ENCODE measurements at places on chromosomes 12 and 14.
A peak's percentile ranks its signal among the peaks of the same experiment; 100 is the strongest.

DNA sequence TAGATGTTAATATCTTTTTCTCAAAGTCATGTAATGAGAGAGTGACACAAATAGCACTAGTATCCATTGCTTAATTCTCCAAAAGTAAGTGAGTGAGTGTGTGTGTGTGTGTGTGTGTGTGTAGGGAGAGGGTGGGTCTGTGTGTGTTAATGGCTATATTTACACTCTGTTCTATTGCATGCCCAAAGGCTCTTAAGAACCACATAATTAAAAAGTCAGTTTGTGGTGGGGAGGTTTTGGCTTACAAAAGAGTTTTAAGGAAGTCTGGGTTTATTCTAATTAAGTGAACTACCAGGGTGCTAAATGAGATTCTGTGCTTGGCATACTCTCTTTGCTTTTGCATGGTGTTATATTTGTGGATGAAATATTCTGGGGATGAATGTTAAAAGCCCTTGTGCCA lies 1897.6 kb upstream of the FLRT2 start:
- DNase-seq = no peak

- no peak for DNase-seq
Measured at GRCh38 chr12:32290411-32290810, 108.9 kb upstream of the FGD4 start.

- no peak for DNase-seq
Measured at GRCh38 chr12:54997929-54998522, 13.5 kb upstream of the TESPA1 start.

- DNase-seq = no peak
Measured at GRCh38 chr12:125208942-125209341, 143.7 kb downstream of the AACS start.

DNA sequence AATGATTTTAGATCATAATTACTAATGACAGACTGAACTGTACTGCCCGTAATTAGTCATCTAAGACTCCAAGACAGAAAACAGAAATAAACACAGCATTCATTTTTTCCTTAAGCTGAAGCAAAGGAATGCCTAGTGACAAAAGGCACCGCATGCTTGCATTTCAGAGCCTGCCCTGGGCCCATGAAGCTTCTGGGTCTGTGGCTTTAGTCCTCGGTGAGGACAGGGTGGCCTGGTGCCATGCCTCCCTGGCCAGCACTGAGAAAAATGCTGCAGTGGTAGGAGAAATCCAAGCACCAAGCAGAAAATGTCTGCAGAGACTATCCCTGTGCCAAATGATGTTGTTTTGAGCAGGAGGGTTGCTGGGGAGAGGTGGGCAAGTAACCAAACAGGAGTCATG lies 171.6 kb downstream of the CALM1 start:
- DNase-seq = no peak

- DNase-seq = no peak
Measured at GRCh38 chr12:130011611-130012385, 108.0 kb upstream of the TMEM132D start.

- DNase-seq = no peak
Measured at GRCh38 chr14:90582166-90582565, 185.3 kb downstream of the CALM1 start.

- no peak for DNase-seq
Measured at GRCh38 chr12:104057771-104058197, 6.5 kb upstream of the HCFC2 start.

DNA sequence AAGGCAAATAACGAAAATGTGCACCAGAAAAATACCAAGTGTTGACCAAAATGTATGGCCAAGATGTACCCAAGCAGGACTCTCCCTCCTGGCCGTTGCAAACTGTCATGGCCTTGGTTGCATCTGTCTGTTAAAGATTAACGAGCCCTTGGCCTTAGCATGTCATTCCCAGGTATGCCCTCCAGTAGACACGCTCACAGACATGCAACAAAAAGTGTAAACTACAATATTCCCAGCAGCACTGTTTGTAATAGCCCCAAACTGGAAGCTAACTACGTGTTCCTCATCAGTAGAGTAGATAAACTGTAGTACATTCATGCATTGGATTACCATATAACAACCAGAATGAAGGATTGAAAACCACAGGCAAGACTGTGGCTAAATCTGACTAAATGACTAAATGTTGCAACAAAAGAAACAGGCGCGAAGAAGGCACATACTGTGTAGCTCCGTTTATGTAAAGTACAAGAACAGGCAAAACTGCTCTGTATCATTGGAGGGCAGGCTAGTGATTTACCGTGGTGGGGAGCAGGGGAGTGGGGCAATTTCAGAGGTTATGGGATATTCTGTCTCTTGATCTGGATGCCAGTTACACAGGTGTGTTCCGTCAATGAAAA lies 232.8 kb upstream of the DIO3 start:
- DNase-seq = no peak

- DNase-seq = no peak
Measured at GRCh38 chr12:132415327-132416120, 74.4 kb upstream of the FBRSL1 start.

DNA sequence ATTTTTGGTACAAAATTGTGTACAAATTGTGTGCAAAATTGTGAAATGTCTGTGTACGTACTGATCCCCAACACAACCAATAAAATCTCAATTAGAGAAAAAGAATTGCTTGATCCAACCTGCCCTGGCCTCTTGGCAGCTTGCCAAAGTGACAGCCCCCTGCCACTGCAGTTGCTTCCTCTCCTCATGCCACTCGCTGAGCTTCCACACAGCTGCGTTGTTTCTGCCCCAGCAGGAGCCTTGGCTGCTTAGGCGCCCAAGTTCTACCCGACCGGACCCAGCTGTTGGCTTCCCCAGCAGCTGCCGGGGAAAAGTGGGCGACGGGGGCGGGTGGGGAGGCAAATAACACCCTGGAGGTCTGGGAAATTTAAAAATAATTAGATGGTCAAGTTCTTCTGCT lies 171.8 kb upstream of the ATF7IP start:
- DNase-seq = no peak

GRCh38 chr14:23861666-23862065 lies 91.9 kb upstream of the DHRS4 start:
- no peak for DNase-seq

GRCh38 chr12:105409279-105409678 lies 78.8 kb downstream of the C12orf75 start:
- no peak for DNase-seq

DNA sequence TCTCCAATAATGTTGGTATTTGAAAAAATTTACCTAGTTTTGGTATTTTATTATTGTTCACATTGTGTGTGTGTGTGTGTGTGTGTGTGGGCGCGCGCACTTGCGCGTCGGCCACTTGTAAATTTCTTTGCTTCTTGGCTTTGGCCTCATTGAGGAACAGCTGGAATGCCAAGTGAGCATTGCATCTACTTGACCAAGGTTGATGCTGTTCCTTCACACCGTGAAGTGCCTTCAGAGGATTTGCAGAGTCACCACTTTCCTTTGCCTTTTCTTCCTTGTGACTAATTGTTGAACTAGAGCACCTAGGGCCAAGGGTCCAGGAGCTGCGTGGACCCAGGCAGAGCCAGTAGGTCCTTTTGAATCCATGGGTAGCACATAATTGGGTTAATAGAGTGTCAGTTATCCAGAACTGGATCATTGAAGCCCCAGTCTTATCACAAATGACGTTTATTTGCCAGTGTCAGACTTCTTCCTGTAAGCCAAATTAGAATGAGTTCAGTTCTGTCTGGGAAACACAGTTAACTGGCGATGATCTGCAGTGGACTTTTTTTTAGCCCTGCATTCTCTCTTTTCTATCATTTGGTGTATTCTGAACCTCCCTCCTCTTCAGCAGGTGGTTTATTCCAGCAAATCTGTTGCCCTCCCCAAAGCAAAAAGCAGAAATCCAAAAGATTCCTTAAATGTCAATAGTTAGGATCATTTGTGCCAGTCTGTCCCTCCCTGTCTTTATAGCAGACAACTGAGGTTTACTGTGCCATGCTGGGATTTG lies 2.6 kb downstream of the PPP2R5C start:
- DNase-seq = no peak

DNA sequence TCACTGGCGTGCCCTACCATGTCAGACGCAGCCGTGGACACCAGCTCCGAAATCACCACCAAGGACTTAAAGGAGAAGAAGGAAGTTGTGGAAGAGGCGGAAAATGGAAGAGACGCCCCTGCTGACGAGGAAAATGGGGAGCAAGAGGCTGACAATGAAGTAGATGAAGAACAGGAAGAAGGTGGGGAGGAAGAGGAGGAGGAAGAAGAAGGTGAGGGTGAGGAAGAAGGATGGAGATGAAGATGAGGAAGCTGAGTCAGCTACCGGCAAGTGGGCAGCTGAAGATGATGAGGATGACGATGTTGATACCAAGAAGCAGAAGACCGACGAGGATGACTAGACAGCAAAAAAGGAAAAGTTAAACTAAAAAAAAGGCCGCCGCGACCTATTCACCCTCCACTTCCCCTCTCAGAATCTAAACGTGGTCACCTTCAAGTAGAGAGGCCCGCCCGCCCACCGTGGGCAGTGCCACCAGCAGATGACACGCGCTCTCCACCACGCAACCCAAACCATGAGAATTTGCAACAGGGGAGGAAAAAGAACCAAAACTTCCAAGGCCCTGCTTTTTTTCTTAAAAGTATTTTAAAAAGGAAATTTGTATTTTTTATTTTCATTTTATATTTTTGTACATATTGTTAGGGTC lies 13.2 kb downstream of the TRIP11 start:
- no peak for DNase-seq

DNA sequence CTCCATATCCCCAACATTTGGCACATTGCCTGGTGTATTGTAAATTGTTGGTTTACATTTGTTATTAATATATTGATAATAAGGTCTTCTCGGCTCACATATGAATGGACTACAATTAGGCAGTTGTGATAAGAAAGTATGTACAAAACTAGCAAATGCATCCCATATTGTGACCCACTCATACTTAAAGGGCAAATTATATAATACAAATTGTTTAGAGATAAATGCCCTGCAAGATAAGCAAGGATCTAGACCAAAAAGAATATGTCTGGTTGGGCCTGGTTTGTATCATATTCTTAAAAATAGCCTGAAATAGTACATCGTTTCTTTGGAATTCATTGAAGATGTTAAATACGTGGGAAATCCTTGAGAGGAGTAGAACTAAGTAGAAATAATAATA lies 151.3 kb downstream of the CNTN1 start:
- DNase-seq = no peak

DNA sequence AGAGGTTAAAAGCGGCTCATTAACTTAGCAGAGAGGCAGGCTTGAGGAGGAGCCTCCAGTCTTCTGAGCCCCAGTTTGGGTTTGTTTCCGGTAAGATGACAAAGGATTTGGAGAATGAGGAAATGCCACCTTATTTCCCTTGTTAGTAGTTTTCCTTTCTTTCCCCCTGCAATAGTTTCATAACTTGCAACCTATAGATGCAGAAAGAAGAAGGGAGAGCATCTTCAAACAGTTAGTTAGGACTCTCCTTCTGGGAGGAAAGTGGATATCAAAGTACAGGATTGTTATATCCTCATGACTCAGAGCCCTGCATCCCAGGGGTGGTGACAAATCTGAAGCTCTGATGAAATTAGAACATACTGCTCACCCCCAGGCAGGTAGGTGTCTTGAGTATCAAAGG lies 180.7 kb upstream of the SLC38A2 start:
- DNase-seq = no peak

DNA sequence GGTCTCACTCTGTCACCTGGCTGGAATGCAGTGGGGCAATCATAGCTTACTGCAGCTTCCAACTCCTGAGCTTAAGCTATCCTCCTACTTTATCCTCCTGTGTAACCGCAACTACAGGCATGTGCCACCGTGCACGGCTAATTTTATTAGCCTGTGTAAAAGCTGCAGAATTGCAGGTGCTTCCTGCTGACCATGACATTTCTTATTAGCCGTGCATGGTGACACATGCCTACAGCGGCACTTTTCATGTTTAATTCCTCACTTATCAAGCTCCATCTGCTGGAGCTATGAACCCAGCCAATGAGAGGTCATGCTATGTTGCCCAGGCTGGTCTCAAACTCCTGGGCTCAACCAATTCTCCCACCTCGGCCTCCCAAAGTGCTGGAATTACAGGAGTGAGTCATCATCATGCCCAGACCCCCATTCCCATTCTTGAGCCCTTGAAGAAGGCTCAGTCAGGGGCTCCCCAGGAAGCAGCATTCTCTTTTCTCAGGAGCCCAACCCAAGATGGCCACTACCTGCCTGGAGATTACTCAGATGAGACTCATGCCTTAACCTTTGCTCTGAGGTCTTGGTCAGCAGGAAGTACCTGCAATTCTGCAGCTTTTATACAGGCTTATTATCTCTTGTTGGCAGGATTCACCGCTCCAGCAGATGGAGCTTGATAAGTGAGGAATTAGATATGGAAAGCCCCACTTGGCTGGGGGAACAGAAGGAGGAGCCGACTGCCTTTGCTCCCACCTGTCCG lies 503.2 kb downstream of the MED13L start:
- DNase-seq = no peak

DNA sequence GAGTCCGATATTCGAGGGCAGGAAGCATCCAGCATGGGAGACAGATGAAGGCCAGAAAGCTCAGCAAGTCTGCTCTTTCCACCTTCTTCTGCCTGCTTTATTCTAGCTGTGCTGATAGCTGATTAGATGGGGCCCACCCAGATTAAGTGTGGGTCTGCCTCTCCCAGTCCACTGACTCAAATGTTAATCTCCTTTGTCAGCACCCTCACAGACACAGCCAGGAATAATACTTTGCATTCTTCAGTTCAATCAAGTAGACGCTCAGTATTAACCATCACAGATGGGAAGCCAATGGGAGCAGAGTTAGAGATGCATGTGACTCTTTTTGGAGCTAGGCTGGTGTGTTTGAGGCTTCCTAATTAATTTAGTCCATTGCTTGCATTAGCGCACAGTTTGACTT lies 17.0 kb downstream of the C12orf75 start:
- DNase-seq = no peak

DNA sequence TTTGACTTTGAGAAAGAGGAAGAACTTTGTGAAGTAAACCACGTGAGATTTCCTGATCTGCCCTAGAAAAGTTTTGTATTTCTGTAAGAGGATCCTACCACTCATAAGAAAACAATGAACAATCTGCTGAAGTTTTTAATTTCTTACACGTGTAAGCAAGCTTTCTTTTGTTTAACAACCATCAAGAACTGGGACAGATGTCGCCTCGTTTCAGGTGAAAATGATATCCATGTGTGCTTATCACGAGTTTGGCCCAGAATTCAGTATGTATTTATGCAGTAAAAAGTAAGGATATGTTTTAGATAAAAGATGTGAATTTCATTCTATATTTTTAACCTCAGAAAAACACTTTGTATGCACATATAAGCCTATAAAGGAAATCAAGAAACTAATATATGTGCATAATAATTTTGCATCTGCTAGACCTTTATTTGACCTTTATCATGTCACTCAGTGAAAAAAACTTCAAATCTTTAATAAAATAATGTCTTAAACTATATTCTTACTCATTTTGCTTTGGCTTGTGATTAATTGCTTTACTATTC lies 56.9 kb upstream of the DHRS4 start:
- DNase-seq = no peak

GRCh38 chr12:48105321-48105866 lies 485 bp downstream of the SENP1 start:
- peak; percentile 61 for DNase-seq

Measured in RWPE2 (cell line).